ENCODE measurements at places on chromosomes 6 and 20. TPM values are rescaled to one million over a fixed set of nuclear protein-coding genes. Genes with fewer than 3 reads are reported as not detected.

GHRH gene
- total RNA-seq = not detected

GRCh38 chr20:51091406-51092195, 68.7 kb upstream of the KCNG1 start:
- DNase-seq = no peak

- no peak for DNase-seq
Observed at GRCh38 chr6:117266257-117267053, 1.1 kb downstream of the VGLL2 start.

SLC17A9 gene
- total RNA-seq = 3.9 TPM

DNA sequence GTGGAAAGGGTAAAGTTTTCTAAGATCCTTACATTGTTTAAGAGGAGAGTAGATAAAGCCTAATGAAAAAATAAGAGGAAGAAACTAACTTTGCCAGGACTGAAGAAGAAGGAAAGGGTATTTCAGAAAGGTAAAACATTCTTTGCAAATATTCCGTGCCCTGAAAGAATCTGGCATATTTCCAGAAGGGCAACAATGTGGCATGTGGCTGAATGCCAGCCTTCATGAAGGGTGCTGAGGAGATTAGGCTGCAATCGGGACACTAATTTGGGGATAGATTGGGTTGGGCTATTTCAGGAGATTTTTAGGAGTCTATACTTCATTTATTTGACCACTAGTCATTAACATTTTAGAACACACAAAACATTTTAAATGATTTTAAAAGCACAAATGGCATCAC, 16.2 kb upstream of the UFL1 start:
- DNase-seq = no peak

DNA sequence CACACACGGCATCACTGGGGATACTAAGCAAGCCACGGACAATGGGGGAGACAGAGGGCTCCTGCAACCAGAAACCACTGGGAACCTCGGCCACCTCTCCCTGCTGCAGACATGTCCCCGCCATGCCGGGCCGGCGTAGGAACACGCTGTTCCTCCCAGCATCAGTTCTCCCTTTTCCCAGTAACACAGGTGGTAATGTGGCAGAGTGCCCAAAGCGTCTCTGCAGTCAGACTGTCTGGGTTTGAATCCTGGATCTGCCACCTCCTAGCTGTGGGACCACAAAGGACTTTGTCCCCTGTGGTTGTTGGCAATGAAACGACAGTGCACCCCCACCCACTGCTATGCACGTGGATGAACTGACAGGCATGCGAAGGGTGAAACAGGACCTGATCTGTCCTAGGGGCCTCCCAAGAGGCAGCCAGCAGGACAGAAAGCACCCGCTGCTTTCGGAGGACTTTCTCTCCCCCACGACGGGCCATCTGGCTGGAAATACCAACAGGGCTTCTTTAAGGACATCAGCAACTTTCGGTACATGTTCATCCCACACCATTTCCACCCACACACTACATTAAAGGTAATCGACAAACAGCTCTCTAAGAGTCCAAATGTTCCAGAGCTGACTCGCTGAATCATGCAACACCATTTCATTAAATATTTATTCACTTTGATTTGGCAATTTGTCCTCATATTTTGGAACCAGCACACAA, 74.1 kb downstream of the SULF2 start:
- no peak for DNase-seq

- no peak for DNase-seq
Observed at GRCh38 chr20:62603021-62603906, 39.0 kb upstream of the SLCO4A1 start.

GRCh38 chr6:37259191-37259590, 1.2 kb upstream of the TMEM217 start:
- DNase-seq = no peak

NR2E1 gene
- total RNA-seq = not detected

- DNase-seq = no peak
Observed at GRCh38 chr6:167094436-167094819, 28.5 kb upstream of the CCR6 start.

DNA sequence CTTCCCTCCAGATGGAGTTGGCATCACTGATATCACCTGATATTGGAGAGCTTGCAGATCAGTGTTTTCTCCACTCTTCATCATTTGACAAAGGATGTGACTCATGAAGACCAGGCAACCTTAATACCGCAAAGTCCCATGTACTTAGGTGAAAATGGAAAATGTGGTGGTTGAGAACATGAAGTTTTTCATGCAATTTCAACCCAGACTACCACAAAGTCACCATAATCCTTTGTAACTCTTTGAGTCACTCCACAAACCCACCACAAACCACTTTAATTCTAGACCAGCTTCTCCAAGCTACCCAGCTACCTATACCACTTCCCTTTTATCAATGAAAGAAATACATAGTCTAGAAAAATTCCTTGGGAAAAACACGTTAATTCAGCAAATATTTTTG, 7.1 kb downstream of the NHLRC1 start:
- DNase-seq = no peak

- DNase-seq = no peak
Observed at GRCh38 chr6:145491126-145491525, 244.2 kb downstream of the EPM2A start.

BMP5 gene
- 0.44 TPM for total RNA-seq

DNA sequence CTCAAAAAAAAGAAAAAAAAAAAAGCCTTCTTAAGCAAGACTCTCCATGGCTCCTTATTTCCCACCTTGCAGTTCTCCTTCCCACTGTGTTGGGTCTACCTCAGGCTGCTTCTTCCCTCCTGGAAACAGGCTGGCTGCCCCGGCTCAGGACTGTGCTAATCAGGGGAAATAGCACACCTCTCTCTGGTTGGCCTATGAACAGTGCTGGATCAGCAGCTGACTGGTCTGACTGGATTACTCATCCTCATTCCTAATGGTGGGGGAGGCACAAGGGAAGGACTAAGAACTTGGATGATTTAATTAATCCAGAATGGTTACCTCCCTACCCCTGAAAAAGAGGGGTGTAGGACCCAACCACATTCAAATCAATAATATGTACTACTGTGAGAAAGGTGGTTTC, 3.9 kb upstream of the SRSF3 start:
- DNase-seq = no peak

PHACTR1 gene
- total RNA-seq = 1.5 TPM

GRCh38 chr6:54588176-54588575, 258.4 kb upstream of the FAM83B start:
- DNase-seq = no peak

DNA sequence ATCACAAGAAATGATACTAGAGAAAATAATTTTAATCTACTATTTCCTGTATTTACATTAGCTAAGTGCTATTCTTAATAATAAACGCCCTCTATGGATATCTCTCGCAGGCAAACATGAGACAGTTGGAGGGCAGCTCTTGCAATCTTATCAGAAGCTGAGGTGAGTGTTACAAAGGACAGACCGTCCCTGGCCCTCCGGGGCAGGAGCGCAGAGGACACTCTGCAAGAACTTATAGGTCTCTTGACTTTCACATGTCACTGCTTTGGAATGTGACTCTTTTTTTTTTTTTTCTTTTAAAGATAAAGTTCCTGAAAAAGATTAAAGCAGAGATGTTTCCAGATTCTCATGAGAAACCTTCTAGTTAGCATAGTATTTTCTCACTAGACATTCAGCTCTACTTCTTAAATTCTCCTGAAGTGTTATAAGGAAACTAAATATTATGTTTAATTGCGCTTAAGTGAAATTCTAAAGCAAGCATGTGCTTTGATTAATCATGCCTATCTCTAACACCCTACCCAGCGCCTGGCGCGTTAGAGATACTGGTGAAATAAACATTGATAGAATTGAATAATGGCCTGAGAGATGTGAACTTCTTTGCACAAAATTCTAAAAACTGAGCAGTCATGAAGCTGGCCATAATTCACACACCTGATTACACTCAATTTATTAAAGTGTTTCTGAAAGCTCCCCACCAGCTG, 57.4 kb downstream of the SYTL3 start:
- DNase-seq = no peak

DNA sequence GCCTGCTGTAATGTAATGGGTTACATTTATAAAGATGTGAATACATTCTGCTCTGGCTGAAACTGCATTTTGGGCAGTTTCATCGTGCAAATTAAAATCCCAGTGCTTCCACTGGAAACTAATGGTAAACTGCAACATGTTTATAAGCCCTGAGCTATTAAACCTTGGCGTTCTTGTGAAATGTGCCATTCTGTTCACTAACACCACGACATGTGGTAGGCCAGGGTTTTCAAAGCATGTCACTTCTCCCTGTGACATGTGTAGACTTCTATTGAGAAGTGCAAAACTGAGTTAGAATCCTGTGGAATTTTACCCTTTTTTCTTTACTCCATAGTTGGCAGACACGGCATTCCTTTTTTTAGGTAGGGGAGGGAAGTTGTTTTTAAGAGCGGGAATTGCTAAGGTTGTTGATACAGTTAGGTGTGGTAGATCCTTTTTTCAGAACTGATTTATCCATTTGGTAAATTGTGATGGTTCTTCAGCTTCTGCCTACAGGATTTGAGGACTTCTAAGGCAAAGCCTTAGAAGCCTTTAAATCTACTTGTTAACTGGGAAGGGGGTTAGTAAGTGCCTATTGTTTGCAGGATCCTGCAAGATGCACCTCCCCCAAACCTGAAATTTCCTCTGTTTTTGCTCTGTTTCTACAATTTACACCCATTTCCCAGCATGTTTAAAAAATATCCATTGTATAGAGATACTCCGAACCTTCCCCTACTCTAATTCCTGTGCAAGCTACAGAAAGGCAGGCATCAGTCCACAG, 4.2 kb downstream of the SASH1 start:
- DNase-seq = no peak

SLC13A3 gene
- total RNA-seq = 8.5 TPM

DDO gene
- total RNA-seq = 0.59 TPM

WFDC5 gene
- not detected for total RNA-seq

- DNase-seq = no peak
Observed at GRCh38 chr6:170202416-170203135, 88.3 kb downstream of the DLL1 start.

GRCh38 chr20:38726804-38727606, 2.7 kb downstream of the SLC32A1 start:
- DNase-seq = no peak

RCAN2 gene
- 14.3 TPM for total RNA-seq

DNA sequence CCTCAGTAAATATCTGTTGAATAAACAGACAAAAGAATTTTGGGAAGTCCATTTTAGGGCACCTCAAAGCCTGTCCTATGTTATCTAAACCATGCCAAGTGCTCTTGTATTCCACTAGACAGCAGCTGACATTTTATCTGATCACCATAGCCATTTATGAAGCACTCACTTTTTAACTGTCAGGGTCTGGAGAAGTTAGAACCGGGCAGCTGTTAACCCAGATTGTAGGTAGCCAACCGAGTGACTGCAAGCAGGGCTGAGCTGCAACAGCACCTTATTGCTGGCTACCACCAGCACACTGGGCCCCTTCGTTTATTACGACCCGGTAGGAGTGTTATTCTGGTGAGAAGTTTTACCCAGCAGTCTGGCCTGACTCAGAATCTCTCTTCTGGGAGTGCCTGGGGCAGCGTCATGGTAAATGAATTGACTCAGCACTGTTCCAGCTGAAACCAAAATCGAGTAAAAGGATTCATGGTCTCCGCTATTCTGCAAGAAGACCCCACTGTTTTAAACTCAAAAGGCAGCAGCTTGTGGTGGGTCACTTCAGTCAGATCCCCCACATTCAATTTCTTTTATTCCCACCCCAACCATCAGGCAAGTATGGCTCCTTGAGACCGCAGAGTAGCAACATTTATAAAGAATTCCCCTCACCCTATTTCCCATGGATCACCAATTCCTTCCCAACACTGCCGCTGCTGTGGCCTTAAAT, 1.7 kb downstream of the UBE2V1 start:
- DNase-seq = no peak

CCN2 gene
- total RNA-seq = 206 TPM

RSPO4 gene
- total RNA-seq = 0.59 TPM
